ENCODE measurements at places on chromosomes 4 and X. TPM values are rescaled to one million over a fixed set of nuclear protein-coding genes. Genes with fewer than 3 reads are reported as not detected.

DNA sequence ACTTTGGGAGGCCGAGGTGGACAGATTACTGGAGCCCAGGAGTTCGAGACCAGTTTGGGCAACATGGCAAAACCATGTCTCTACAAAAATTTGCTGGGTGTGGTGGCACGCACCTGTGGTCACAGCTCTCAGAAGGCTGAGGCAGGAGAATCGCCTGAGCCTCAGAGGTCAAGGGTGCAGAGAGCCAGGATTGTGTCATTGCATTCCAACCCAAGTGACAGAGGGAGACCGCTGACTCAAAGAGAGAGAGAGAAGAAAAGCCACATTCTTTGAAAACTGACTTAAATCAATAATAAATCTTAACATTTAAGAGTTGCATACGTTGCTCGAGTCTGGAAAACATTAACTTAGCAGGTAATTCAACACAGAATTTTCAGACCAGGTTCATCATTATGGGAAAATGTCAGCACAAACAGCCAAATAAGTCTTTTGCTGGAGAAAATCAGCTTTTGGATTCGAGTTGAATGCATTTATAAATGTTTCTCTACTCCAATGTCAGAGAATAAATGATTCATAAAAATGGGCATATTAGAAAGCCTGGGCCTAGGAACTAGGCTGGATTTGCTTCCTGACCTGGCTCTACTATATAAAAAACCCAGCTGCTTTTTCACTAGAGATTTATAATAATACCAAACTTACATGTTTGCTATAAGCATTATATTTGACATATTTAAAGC is 68.3 kb upstream of the RBPJ start:
- H3K27me3 ChIP-seq: no peaks in the 10 kb centered on the region
- DNase-seq: no peak
- H3K4me1 ChIP-seq: peaks cover 6% of the 10 kb centered on the region

DNA sequence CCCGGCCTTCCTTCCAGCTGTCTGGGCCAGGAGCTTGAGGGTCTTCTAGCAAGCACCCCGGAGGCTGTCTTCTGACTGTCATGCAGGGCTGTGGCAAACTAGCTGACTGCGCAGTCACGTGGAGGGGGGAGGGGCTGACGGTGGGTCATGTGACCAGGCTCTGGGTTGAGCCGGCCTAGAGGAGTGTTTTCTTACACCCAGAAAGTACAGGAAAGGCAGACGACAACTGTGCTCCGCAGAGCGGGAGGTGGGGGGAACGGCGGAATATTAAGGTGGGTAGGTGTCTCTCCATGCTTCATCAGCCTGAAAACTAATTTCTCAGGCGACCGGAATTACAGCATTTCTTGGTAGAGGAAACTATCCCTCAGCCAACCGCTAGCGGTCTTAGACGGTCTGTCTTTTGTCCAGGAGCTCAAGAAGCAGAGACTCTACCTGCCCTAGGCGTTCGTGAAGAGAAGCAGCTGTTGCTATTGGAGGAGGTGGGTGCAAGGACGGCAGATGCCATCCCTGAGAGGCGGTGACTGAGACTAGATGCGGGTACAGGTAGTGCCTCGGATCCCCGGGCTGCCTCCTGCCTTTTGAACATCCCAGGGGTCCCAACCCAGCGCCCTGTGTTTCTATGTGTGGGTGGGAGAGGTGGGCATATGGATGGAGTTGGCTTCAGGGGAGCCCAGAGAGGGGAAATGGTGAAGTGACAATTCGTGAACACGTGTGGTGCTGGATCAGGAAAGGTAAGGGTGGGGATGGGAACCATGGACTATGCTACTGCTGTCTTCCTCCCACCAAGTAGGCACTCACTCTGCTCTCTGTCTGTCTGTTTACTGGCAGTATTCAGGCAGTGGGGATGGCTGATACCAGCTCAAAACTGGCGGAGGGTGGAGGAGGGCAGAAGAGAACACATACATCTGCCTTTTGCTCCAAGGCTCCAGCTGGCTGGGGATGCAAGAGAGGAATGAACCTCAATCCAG is 8.8 kb downstream of the GPRASP1 start:
- peak; percentile 89 for DNase-seq
- peak overlapping the region; percentile 52 for H3K4me3 ChIP-seq
- H3K27ac ChIP-seq: peak overlapping the region; percentile 48
- H3K36me3 ChIP-seq: no peaks in the 10 kb centered on the region

- DNase-seq: no peak
- H3K4me3 ChIP-seq: no peak overlapping the region
- no peak overlapping the region for H3K27ac ChIP-seq
Observed at GRCh38 chrX:97672138-97672537, 788.4 kb downstream of the RPA4 start.

The RS1 gene
- not detected for total RNA-seq

DNA sequence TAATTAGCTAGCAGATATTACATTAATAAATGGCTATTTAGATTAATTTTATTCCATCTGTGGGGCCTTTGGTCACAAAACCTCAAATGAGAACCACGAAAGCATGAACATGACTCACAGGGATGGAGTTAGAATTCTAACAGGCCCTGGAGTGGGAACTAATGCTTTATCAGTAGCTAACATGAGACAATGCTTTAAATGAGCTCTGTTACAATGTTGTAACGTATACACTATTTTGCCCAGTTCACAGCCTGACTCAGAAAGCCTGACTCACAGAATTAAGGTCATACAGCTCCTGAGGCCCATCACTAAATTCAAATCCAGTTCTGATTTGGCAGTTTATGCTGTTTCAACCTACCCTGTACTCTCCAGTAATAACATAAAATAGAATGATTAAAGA is 23.2 kb downstream of the VEGFC start:
- no peak overlapping the region for H3K4me3 ChIP-seq
- H3K36me3 ChIP-seq: no peaks in the 10 kb centered on the region
- DNase-seq: no peak
- H3K27ac ChIP-seq: no peak overlapping the region
- H3K27me3 ChIP-seq: no peaks in the 10 kb centered on the region

- H3K27ac ChIP-seq: no peak overlapping the region
- no peak for DNase-seq
- H3K4me1 ChIP-seq: no peaks in the 10 kb centered on the region
- H3K4me3 ChIP-seq: no peak overlapping the region
- peaks cover 31% of the 10 kb centered on the region for H3K36me3 ChIP-seq
- H3K27me3 ChIP-seq: no peaks in the 10 kb centered on the region
Observed at GRCh38 chr4:87375719-87376291, 15.2 kb downstream of the HSD17B11 start.

The MAGEC3 gene
- not detected for total RNA-seq
